Activated CD4-positive, alpha-beta T cell treated with anti-CD3 and anti-CD28 coated beads for 4 hours (primary cell): ENCODE measurements at places on chromosomes 4 and X.

DNA sequence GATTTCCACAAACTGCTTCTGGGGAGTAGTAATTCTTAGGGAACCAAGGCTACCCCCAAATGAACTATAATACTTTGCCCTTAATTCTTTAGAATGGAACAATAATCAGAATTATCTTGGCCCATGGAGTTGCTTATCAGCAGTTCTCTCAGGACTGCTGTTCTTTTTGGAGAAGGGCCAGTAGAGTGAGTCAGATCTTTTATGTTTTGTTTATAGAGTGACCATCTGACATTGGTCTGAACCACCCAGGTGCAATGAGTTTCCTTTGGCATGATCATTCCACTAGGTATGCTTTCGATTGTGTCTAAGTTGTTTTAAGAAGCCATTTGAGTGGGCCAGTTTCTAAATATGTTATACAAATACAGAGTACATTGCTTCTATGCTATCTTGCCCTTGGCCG is 31.8 kb downstream of the PRRG1 start:
- DNase-seq, result no peak

DNA sequence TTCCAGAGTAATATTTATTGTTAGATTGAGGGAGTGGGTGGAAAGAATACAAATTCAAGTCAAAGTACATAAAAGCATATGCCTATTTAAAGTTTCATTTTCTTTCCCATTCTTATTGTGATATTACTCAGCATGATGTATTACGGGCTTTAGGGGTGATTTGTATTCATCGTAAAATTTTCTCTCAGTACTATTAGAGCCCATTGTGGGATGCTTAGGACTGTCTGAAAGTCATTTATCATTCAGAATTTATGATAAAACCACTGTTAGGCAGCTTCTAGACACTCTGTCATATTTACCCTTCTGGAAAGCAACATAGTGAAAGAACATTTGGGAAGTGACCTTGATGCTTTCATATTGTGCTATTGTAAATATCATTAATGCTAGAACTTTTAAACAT is 45.9 kb downstream of the AGA start:
- no peak for DNase-seq

DNA sequence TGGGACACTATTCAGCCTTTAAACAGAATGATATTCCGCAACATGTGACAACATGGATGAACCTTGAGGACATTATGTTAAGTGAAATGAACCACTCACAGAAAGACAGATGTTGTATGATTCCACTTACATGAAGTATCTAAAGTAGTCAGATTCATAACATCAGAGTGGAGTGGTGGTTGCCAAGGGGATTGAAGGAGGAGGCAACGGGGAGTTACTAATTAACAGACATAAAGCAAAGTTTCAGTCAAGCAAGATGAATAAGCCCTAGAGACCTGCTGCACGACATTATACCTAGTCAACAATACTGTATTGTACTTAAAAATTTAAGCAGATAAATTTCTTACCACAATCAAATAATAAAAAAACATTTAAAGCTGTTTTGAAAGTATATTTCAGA is 105.0 kb upstream of the NR0B1 start:
- DNase-seq, result no peak

GRCh38 chr4:170089668-170090351 is at the start of gene AADAT:
Gene AADAT (minus strand): TSS chr4:170089956. CDS start chr4:170089690, 266 bp downstream.
- DNase-seq, result no peak

DNA sequence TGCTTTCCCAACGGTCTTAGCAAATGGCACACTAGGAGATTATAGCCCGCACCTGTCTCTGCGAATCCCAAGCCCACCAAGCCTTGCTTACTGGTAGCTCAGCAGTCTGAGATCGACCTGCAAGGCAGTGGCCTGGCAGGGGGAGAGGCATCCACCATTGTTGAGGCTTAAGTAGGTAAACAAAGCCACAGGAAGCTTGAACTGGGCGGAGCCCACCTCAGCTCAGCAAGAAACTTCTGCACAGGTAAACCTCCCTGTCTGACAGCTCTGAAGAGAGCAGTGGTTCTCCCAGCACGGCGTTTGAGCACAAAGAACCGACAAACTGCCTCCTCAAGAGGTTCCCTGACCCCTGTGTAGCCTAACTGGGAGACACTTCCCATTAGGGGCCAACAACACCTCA is 42.8 kb downstream of the BRWD3 start:
- DNase-seq, result no peak

- DNase-seq, result no peak
Measured at GRCh38 chr4:122622400-122622799, 1.5 kb upstream of the IL21 start.

- DNase-seq, result no peak
Measured at GRCh38 chrX:31993637-31994036, 921.8 kb upstream of the FTHL17 start.

GRCh38 chrX:13685126-13685763 is 3.7 kb upstream of the RAB9A start:
- DNase-seq, result no peak

DNA sequence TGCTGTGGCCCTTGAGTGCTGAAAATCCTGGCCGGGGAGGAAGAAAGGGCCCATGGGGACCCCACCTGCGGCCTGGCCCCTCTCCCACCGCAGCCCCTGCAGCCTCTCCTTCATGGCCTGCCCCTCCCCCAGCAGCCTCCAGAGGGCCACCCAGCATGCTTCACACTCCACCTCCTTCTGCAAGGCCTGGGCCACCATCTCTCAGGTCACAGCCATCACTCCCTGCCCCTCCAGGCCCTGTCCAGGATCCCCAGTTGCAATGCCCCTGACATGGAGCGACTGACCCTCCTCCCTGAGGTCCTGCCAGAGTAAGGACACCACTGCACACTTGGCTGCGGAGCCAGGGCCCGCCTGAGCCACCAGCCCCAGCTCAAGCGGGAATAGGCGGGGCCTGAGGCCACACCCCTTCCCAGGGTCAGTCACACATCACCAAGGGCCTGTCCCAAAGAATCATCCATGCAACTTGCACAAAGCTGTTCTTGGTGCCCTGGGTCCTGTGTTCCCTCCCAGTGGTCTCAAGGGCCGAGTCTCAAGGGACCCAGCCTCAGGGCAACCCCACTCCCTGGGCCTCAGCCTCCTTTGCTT is 32.9 kb downstream of the CCNQ start:
- no peak for DNase-seq

- no peak for DNase-seq
Measured at GRCh38 chrX:121356139-121356849, 308.9 kb downstream of the GLUD2 start.

- DNase-seq, result no peak
Measured at GRCh38 chrX:120468479-120468824, 644 bp downstream of the LAMP2 start.

DNA sequence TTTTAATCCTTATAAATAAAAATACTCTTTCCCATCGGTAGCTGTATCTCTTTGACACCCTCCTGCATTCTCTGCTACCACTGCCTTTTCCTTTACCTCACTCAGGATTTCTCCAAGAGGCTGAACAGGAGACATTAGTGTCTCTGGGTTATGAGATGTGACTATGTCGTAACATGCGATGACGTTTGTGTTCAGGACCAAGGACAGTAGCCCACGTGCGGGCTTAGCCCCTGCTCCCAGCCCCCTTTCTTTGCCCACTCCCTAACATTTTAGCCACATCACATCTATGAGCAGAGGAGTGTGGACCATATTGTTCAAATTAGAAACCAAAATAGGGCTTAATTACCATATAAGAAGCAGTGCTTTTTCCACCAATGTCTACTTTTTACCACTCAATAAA is 369.3 kb downstream of the FBXW7 start:
- no peak for DNase-seq

DNA sequence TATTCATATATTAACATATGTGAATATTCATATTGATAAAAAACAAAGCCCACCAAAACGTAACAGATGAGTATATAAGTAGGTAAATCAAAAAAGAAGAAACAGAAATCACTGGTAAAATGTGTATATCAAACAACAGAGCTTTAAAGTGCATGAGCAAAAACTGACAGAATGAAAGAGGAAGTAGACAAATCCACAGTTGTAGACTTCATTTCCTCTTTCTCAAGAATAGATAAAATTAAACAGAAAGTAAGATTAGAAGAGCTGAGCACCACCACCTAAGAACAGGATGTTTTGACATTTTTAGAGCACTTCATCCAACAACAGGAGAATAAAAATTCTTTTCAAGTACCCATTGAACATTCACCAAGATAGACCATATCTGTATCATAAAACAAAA is 64.6 kb downstream of the CNKSR2 start:
- no peak for DNase-seq

DNA sequence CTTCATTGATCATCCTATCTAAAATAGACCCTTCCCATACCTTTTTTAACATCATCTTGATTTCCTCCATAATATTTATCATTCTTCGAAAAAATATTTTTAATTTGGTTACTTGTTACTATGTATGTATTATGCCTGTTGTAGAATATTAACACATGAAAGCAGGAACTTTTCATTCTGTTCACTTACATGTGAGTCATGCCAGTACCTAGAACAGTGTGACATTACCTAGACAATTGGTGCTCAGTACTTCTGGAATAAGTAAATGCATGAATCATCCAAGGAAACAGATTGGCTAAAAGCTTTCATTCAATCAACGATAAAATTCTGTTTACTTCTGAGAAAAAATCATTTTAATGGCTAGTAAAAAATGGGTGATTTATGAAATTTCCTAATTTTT is 76.4 kb downstream of the CXXC4 start:
- no peak for DNase-seq

DNA sequence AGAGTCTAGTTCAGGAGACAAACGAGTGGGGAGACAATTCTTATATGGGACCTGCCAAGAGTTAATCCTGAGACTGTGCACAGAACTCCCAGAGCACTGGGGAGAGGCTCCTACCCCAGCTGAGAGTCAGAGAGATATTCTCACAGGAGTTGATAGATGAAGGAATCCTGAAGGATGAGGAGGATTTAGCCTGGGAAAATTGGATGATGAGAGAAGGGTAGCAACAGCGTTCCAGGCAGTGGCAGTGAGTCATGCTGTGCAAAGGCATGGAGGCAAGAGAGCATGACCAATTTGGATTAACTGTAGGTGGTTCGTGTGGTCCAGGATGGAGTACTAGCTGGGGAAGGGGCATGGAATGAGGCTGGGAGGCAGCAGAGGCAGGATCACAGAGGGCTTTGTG is 318.6 kb downstream of the LDB2 start:
- DNase-seq, result no peak

GRCh38 chr4:118190903-118191302 is 156.6 kb downstream of the NDST3 start:
- DNase-seq, result no peak

DNA sequence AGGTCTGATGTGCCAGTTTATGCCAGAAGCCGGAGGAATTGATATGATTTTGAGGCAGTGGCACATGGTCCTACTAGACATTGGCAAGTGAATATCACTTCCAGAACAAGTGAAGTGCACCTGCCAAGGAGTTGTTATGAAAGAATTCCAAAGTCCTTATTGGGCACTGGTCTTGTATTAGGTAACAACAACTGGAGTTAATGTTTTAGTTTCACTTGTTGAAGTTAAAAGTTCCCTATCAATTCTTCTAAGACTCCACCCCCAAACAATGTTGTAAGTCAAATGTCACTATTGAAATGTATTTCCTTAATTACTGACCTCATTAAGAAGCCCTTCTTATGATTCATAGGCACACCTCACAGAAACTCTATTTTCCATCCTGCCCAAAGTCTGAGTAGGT is 3.1 kb downstream of the TET2 start:
- DNase-seq, result no peak
